ENCODE measurements at places on chromosomes 3 and 15.

DNA sequence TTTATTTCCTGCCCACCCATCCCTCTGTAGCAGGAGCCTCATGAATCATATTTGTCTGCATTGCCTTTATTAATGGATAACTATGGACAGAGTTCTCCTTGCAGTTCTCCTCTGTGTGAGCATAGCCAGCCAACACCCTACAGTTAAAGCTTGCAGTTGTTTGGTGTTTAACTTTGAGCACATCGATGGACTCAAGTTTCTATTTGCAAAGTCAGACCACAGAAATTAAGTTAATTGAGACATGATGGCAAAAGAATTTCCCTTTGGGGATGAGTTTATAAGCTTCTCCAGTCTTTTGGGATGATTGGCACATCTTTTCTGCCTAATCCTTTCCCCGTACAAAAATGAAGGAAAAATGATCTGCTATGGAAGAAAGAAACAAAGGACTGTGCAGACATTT, 398.9 kb upstream of the THBS1 start:
- DNase-seq = no peak

DNA sequence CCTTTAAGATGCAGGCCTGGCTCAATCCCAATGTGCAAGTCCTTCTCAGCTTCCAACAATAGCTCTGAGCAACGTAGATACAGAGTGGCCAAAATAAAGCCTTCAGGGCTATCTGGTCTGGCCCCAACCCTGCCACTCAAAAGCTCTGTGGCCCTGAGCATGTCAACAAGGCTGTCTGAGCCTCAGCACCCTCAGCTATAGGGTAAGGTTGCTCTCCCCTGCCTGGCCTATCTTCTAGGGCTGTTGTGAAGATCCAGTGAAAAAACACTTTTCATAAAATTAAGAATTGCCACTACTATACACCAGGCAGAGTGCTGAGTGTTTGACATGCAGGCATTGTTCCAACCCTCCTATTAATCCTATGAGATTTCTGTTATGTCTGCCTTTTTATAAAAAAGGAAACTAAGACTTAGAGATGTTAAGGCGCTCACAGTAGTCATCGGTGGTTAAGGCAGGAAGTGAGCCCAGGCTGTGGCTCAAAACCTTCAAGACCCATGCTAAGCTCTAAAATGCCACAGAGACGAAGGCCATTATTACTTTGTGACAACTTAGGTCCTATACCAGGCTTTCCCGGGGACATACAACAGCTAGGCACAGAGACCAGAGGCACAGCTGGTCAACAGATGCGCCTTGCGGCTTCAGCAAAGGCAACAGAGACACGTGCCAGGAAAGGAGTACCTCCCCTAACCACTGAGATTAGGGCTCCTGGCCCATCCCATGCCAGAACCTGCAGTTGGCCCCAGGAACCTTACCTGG, 5.1 kb downstream of the POLG start:
- DNase-seq = peak; percentile 53

DNA sequence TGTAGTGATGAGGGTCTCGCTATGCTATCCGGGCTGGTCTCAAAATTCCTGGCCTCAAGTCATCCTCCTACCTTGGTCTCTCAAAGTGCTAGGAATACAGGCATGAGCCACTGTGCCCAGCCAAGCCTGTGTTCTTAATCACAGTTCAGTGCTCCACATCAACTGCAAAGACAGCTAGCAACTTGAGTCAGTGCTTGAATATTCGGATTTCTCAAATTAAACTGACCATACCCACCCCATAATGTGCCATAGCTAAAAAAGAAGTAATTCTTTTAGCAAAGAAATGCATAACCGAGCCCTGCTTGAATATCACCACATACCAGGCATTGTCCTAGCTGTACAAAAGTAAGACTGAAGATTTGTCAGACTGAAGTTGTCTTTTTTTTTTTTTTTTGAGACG, 89.2 kb downstream of the BTD start:
- no peak for DNase-seq

DNA sequence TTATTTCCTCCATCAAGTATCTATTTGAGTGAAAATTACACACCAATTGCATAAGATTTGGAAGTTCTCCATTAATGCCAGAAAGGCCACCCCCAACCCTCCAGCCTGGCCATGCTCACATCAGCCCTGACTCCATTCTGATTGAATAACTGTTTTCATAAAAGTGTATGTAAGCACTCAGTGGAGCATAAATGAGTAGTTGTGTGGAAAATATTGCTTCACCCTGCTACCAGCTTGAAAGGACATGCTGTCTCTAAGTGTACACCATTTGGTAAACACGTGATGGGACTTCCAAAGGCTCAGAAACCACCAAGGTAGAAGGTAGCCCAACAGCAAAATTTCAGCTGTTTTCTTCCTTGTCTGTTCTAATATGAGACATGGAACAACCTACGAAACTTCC, 393.8 kb downstream of the ZNF385D start:
- no peak for DNase-seq

GRCh38 chr15:29623116-29623639, 199.1 kb downstream of the TJP1 start:
- DNase-seq = no peak

GRCh38 chr3:176566757-176567156, 630.5 kb downstream of the TBL1XR1 start:
- DNase-seq = no peak

DNA sequence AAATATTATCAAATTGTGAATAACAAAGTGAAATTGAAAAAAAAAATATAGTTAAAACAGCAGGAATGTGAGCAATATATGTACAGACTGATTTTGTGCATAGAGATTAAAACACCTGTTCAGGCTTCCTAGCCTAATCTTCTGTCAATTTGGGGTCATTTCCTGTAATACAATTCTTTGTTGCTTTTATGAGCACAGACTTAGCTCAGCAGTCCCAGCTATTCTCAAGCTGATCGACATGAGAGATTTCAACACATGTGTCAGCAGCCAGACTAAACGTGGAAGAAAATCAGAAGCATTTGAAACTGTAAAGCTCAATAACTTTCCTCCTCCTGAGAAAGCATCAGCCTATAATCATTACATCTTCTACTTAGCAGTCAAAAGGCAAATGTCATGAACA, 1.6 kb upstream of the FHIT start:
- DNase-seq = no peak

DNA sequence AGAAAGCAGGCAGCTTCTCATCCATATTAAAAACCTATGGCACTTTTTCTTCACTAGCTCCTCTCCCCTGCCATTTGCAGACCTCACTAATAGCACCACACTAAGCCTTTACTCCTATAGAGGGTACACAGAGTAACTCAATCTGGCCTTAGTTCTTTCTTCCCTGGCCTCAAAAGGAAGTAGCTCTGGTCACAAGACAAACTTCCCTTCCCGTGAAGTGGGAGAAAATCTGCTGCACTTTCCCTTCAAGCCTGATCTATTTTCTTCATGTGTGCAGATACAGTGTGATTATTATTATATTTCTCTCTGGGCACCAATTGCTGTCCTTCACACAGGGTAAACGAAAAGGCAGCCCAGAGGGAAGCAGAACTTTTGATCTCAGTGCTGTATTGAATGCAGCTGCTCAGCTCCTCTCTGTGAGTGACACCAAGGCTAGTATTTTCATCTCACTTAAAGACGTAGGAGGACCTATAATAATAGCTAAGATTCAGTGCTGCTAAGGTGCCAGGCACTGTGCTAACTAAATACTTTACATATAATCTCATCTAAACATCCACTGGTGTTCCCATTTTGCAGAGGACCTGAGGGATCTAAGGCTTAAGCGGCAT, 61.9 kb upstream of the RASGRP1 start:
- DNase-seq = no peak

DNA sequence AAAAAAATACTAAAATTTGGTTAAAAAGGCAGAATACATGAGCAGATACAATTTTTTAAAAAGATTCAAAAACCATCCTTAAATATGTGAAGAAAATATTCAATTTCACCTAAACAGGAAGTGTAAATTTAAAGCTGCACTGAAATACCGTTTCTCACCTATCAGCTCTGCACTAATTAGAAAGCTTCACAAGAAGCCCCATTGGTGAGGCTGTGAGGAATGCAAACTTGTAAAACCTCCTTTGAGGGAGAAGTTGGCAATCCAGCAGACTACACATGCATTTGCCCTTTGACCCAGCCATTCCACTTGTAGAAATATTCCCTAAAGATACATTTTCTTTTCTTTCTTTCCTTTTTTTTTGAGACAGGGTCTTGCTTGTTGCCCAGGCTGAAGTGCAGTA, 18.8 kb downstream of the BLM start:
- no peak for DNase-seq

DNA sequence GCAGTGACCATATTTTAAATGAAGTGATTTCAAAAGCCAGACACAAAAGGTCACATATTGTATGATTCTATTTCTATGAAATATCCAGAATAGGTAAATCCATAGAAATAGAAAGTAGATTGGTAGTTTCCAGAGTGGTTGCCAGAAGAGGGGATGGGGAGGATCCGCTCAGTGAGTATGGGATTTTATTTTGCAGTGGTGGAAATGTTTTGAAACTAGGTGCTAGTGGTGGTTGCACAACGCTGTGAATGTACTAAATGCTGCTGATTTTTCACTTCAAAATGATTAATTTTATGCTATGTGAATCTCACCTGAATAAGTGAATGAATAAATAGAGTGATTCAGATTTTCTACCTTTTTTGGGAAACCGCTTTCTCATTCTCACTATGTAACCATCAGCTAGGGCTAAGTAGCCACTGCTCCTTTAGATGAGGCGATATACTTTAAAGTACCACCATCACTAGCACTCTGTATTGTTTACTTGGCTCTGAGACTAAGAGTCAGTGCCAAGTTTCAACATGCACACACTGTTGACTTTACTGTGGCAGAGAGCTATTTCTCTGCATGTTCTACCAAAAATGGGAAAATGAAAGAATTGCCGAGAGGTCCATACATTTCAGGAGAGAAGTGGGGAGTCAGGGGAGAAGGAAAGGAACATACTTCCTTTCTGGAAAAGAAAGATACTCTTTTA, 90.7 kb upstream of the GOLIM4 start:
- DNase-seq = no peak

GRCh38 chr15:38687340-38687739, 122.7 kb upstream of the RASGRP1 start:
- no peak for DNase-seq

DNA sequence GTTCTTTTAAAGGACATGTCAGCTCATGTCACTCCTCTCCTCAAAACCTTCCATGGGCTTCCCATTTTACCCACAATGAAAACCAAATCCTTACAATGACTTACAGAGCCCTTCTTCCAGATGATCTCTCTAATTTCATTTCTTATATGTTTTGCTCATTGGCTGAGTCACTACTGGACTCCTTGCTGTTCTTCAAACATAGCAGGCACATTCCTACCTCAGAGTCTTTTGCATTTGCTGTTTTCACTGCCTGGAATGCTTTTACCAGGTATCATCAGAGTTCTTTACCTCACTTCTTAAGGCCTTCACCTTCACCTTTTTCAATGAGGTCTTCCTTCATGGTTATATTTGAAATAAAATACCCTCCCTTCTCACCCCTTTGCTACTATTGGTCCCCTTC, 57.3 kb downstream of the NECTIN3 start:
- no peak for DNase-seq

Measured in CD4-positive, alpha-beta T cell treated with Interleukin-4 for 4 hours (primary cell).